ENCODE measurements at places on chromosomes 12 and 14.

DNA sequence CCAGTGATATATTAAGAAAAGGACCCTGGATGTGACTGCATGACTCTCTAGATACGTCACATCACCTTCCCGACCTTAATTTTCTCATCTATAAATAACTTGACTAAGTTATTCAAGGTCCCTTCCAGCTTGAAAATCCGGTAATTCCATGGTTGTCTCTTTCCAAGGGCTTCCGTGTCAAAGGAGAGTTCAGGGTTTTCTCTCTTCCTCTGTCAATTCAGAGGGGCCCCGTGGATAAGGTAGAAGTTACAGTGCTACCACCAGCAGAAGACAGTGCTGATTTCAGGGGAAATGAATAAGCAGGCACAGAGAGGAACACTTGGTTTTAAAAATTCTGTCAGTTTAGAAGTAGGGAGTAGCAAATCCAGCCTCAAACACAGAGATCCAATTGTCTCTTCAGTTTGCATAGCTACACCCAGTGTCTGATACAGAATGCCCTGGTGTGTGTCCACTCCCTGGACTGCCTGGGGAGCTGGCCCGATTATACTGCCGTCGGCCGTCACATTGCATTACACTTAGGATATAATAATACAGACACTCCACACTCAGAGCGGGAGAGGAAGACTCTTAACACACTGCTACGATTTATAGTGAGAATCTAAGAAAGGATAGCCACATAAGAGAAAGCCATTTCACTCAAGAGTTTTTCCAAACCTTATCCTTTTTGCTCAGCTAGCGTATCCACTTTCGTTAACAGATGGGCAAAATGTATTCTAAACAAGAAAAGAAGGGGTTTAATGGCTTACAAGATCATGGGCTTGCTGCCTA is 54.7 kb upstream of the GTF2A1 start:
- no peak for DNase-seq

GRCh38 chr14:75747899-75748298 is 86.9 kb downstream of the TTLL5 start:
- no peak for DNase-seq

DNA sequence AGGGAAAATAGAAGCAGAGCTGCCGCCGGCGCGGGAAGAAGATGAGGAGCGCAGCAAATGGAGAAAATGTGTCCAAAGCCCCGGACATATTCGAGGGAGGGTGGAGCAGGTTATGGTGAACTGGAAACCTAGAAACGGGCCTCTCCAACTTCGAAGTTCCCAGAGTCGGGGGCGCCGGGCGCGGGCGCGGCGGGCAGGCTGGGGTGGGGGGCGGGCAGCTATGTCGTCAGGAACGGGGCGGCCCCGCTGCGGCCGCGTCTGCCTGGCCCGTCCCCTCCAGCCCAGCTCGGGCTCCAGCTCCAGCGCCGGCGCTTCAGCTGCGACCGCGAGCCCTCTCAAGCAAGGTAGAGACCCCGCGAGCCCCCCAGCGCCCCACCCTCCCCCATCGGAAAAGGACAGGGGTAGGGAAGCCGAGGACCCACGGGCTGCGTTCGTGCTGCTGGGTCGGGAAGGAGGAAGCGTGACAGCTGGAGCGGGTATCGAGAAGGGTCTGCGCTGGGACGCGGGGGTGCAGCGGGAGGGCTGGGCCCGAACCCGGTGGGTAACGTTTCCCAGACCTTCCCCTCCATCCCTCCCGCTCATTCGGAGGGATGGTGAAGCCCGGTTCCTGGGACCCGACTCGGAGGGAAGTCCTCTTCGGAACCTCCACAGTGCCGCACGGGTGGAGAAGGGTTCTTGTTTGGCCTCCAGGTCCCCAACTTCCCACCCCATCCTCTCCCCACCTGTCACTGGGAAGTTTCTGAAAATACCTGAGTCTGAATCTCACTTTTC is 1.0 kb downstream of the DGKA start:
- DNase-seq, result no peak

GRCh38 chr12:16272222-16272621 is 5.3 kb downstream of the SLC15A5 start:
- no peak for DNase-seq

Data from foreskin keratinocyte (primary cell).